Mesenteric fat pad (tissue), 1 donor: ENCODE measurements at places on chromosomes 1 and 21. TPM values are rescaled to one million over a fixed set of nuclear protein-coding genes. Genes with fewer than 3 reads are reported as not detected.

Gene OVAAL
- total RNA-seq = not detected

Gene ACOT11
- 3.6 TPM for total RNA-seq

Gene ABCG1
- 25.9 TPM for total RNA-seq

DNA sequence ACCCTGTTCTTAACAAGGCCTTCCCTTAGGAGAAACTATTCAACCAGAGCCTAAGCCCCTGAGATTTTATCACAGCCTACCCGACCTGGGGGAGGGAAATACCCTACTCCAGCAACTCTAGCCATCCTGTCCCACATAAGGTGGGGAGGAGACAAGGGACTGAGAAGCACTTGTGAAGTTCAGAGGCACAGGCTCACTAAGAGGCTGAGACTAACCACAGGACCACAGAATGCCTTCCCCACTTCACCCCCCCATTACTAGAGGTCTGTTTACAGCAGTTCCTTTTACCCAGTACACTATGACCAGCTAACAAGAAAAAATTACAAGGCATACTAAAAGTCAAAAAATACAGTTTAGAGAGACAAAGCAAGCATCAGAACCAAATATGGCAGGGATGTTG lies 86.8 kb downstream of the TEX35 start:
- DNase-seq = no peak

DNA sequence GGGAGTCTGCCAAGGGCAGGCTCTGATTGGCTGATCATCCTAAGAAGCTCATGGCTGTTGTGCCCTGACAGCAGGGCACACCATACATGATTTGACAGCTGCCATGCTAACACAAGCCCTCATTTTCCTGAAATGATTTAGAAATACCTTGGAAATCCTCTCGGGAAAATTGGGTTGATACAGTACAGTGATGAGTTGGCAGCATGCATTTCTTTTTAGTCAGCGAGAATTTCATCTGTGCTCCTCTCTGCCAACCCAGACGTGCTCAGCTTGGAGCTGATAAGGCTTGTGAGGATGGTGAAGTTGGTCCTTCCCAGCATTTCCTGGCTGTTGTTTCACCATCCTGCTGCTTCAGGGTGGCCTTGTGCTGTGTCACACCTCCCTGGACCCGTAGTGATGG lies 22.6 kb upstream of the KCNQ4 start:
- no peak for DNase-seq

GRCh38 chr1:246164764-246165163 lies 342.3 kb downstream of the SMYD3 start:
- DNase-seq = no peak

DNA sequence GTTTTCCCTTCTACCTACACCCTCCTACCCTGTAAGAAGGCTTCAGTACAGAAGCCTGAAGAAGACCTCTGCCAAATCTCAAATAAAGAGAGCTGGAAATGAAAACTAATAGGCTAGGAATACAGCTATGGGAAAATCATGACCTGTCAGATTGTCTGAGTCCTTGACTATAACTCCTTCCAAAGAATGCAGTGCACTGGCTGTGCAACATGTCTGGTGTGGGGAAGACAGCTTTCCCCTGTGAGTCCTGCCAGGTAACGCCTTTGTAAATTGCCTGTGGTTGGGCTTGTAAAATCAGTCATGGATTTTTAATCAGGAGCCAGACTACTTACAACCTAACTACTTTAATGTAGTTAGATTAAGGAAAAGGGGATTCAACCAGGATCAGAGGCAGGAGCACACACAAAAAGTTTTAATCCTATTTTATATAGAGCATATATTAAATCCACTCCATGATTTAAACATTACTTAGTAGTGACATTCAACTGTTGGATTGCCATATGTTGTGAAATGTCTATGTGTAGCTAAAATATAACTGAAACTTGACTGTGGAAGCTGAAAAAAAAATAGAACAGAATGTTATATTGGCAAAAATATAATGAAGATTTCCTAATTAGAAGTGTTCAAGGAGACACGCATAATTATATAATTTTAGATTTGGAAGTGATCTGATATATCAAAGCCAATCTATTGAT lies 1667.8 kb downstream of the KCNT2 start:
- DNase-seq = no peak
